ENCODE measurements at places on chromosomes 1 and 21. TPM values are rescaled to one million over a fixed set of nuclear protein-coding genes. Genes with fewer than 3 reads are reported as not detected.

KRTAP7-1 gene
- not detected for total RNA-seq

HSPG2 gene
- 92.9 TPM for total RNA-seq

CLCA1 gene
- total RNA-seq = under 0.01 TPM

CCNL2 gene
- total RNA-seq = 125 TPM

BRINP3 gene
- total RNA-seq = not detected

LCE1C gene
- total RNA-seq = not detected

OR2T35 gene
- not detected for total RNA-seq

CYP4A11 gene
- total RNA-seq = not detected

BTBD8 gene
- 4.1 TPM for total RNA-seq

ANKRD13C gene
- 22.2 TPM for total RNA-seq

REN gene
- total RNA-seq = 0.77 TPM

GJA8 gene
- total RNA-seq = not detected

RAVER2 gene
- total RNA-seq = 4.6 TPM

AGO1 gene
- 13.0 TPM for total RNA-seq

SMG5 gene
- 59.2 TPM for total RNA-seq

CDK18 gene
- 0.62 TPM for total RNA-seq

CR2 gene
- total RNA-seq = not detected

SMPDL3B gene
- total RNA-seq = 0.25 TPM

LAMC1 gene
- total RNA-seq = 595 TPM

SFN gene
- total RNA-seq = 0.12 TPM

TTF2 gene
- total RNA-seq = 16.9 TPM

DTL gene
- 6.9 TPM for total RNA-seq

GUCA2B gene
- not detected for total RNA-seq

SLC26A9 gene
- not detected for total RNA-seq

SZRD1 gene
- total RNA-seq = 24.2 TPM

UTS2 gene
- not detected for total RNA-seq

TDRD10 gene
- not detected for total RNA-seq

EVA1C gene
- 15.5 TPM for total RNA-seq

NDUFS2 gene
- 198 TPM for total RNA-seq

IL19 gene
- total RNA-seq = not detected

C1orf53 gene
- 4.6 TPM for total RNA-seq

RSPH1 gene
- not detected for total RNA-seq

DNAI4 gene
- 7.2 TPM for total RNA-seq

C4BPA gene
- not detected for total RNA-seq

S100A9 gene
- not detected for total RNA-seq

FAM78B gene
- 0.77 TPM for total RNA-seq

ALX3 gene
- not detected for total RNA-seq

XCL2 gene
- not detected for total RNA-seq

LENEP gene
- total RNA-seq = not detected

ATP6V1G3 gene
- not detected for total RNA-seq

SLC6A17 gene
- total RNA-seq = 2.4 TPM

TNFRSF4 gene
- total RNA-seq = not detected

ERICH3 gene
- not detected for total RNA-seq

YOD1 gene
- 9.1 TPM for total RNA-seq

TMEM54 gene
- 53.0 TPM for total RNA-seq

OR2T2 gene
- total RNA-seq = not detected

NUAK2 gene
- total RNA-seq = 2.2 TPM

RHBG gene
- total RNA-seq = not detected

DCDC2B gene
- total RNA-seq = 0.12 TPM

MSH4 gene
- 0.25 TPM for total RNA-seq

AURKAIP1 gene
- 94.9 TPM for total RNA-seq

GNL2 gene
- 104 TPM for total RNA-seq

BMP8B gene
- under 0.01 TPM for total RNA-seq

DENND4B gene
- total RNA-seq = 24.5 TPM

All from uterine smooth muscle cell (primary cell).